SJSA1 (cell line): ENCODE measurements at places on chromosomes 2 and 18.

DNA sequence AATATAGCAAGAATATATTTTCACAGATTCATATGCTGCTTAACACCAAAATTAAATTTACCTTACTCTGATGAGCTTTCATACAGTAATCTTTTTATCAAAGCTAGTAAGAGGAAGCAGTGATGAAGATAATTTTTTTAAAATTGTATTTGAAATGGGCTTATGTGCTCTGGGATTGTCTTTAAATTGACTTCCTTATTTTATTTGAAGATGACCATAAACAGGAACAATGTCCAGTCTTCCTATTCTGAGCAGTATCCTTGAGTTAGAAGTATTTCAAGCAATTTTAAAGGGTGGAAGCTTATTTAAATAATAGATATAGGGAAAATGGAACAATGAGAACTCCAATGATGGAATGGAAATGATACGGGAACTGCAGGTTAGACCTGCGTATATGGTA is 211.6 kb downstream of the MCFD2 start:
- no peaks in the 10 kb centered on the region for H3K27me3 ChIP-seq
- peaks cover 50% of the 10 kb centered on the region for H3K4me1 ChIP-seq
- peaks cover 6% of the 10 kb centered on the region; the same call in 1 of the 2 replicates for H3K36me3 ChIP-seq
- H3K4me3 ChIP-seq = no peak overlapping the region
- DNase-seq = no peak

GRCh38 chr18:37184209-37184868 is 355.4 kb downstream of the KIAA1328 start:
- H3K27ac ChIP-seq = no peak overlapping the region
- no peak for DNase-seq
- H3K4me1 ChIP-seq = no peaks in the 10 kb centered on the region
- H3K4me3 ChIP-seq = no peak overlapping the region

GRCh38 chr2:9573013-9573720 is 17.5 kb upstream of the ADAM17 start:
- H3K27me3 ChIP-seq = no peaks in the 10 kb centered on the region
- no peak overlapping the region for H3K4me3 ChIP-seq
- peaks cover 15% of the 10 kb centered on the region for H3K4me1 ChIP-seq
- H3K27ac ChIP-seq = no peak overlapping the region
- no peak for DNase-seq

- H3K4me3 ChIP-seq = no peak overlapping the region
- no peak overlapping the region for H3K27ac ChIP-seq
- H3K27me3 ChIP-seq = peaks cover 17% of the 10 kb centered on the region; the same call in 1 of the 2 replicates
- H3K36me3 ChIP-seq = no peaks in the 10 kb centered on the region
- H3K4me1 ChIP-seq = no peaks in the 10 kb centered on the region
Observed at GRCh38 chr18:57073501-57074187, 73.2 kb upstream of the BOD1L2 start.

GRCh38 chr2:67838205-67838604 is 224.6 kb downstream of the C1D start:
- no peak for DNase-seq
- H3K27ac ChIP-seq = no peak overlapping the region
- peaks cover 14% of the 10 kb centered on the region for H3K4me1 ChIP-seq
- H3K4me3 ChIP-seq = no peak overlapping the region
- H3K36me3 ChIP-seq = no peaks in the 10 kb centered on the region

DNA sequence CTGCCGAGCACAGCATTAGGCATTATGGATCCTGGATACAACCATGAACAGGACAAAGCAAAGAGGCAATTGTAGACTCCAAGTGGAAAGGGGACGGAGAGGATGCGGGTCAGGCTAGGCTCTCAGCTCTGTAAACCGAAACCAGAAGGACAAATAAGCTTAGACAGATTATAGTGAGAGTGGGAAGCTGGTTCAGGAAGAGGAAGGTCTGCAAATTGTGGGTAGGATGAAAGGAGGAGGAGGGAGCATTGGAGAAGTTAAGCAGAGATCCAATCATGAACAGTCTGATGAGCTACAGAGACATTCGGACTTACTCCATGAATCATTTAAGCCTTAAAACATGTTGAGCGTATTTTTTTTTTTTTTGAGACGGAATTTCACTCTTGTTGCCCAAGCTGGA is 3.0 kb downstream of the MSH6 start:
- H3K27ac ChIP-seq = no peak overlapping the region
- H3K36me3 ChIP-seq = peaks cover 44% of the 10 kb centered on the region
- peaks cover 9% of the 10 kb centered on the region for H3K4me1 ChIP-seq
- DNase-seq = no peak
- no peak overlapping the region for H3K4me3 ChIP-seq

DNA sequence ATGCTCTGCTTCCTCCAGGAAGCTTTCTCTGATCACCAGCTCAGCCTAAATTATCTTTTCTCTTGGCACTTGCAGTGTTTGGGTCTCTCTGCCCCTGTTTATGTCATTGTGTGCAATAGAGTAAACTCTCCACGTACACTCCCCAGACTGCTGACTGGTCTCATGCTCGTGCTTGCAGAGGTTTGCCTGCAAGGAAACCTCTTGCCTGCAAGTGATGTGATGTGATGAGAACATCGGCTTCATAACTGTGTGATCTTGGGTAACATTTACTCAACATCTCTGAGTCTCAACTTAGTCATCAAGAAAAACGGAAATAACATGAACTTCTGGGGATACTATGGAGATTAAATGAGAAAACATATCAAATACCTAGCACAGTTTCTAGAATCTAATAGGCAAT is 92.3 kb downstream of the BIN1 start:
- DNase-seq = peak; percentile 7
- no peak overlapping the region for H3K27ac ChIP-seq
- no peak overlapping the region for H3K4me3 ChIP-seq
- peaks cover 6% of the 10 kb centered on the region; the same call in 1 of the 2 replicates for H3K27me3 ChIP-seq
- no peaks in the 10 kb centered on the region for H3K36me3 ChIP-seq

DNA sequence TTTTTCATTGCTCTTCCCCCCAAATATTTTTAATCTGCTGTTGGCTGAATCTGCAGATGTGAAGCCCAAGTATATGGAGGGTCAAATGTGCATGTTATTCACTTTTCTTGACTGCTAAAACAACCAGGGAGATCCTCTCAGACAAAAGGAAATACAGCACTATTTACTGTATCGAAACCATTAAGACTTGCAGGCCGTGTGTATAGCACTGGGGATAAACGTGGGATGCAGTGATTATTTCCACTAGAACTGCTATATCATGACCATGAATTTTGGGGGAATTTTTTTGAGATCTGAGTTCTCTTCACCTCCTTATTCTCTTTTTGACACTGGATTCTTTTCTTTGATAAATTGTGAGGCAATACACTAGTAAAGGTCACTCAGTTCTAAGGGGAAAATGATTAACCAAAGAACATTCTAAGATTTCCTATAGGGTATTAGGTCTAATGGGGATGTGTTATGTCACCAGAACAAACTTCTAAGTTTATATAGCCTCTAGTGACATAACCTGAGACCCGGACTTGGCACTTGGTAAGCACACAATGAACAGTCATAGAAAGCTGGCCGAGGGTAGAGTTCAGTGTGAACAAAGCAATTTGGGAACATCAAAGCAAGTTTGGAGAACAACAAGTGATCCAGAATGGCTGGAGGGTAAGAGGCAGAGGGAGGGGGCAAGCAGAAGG is 14.9 kb upstream of the UGT1A1 start:
- no peaks in the 10 kb centered on the region for H3K36me3 ChIP-seq
- no peak overlapping the region for H3K4me3 ChIP-seq
- no peaks in the 10 kb centered on the region for H3K4me1 ChIP-seq
- H3K27me3 ChIP-seq = no peaks in the 10 kb centered on the region

- peaks cover 21% of the 10 kb centered on the region for H3K4me1 ChIP-seq
- no peak for DNase-seq
- no peak overlapping the region for H3K27ac ChIP-seq
- H3K36me3 ChIP-seq = no peaks in the 10 kb centered on the region
Observed at GRCh38 chr2:109348671-109349502, 219.9 kb downstream of the SH3RF3 start.

- H3K27me3 ChIP-seq = no peaks in the 10 kb centered on the region
- no peak for DNase-seq
- H3K4me1 ChIP-seq = peaks cover 26% of the 10 kb centered on the region
- peak overlapping the region; percentile 72 for H3K27ac ChIP-seq
Observed at GRCh38 chr2:142873831-142874287, 3.6 kb upstream of the KYNU start.

- no peak overlapping the region for H3K4me3 ChIP-seq
- H3K36me3 ChIP-seq = no peaks in the 10 kb centered on the region
- no peak for DNase-seq
- H3K27ac ChIP-seq = no peak overlapping the region
Observed at GRCh38 chr2:21358976-21359375, 235.2 kb downstream of the TDRD15 start.

DNA sequence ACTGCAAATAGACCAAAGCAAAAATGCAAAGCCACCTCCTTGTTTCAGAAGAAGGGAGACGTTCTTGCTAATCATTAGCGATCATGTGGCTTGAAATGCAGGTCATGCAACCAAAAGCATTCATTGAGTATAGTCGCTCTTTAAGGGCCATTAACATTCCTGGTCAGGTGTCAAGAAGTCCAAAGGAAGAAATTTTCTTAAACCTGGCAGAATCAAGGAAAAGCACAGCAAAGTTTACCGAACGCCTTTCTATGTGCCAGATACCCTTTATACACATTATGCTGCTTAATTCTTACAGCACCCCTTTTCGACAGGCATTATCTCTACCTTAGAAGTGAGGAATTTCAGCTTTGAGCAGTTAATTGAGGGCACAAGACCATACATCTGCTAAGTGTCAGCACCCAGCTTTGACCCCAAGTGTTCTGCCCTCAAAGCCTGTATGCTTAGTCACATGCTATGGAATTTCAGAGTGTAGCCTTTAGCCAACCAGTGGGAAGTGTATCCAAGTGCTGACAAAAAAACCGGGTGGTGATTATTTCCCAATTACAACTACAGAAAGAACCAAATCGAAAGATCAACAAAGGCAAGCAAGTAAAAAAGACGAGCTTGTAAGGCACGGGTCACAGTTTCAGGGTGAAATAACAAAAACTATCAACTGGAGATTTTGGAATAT is 70.8 kb downstream of the EPHA4 start:
- no peaks in the 10 kb centered on the region for H3K36me3 ChIP-seq
- no peaks in the 10 kb centered on the region for H3K4me1 ChIP-seq
- no peak overlapping the region for H3K4me3 ChIP-seq

GRCh38 chr2:106800976-106801655 is 84.9 kb downstream of the ST6GAL2 start:
- no peaks in the 10 kb centered on the region for H3K36me3 ChIP-seq
- H3K27ac ChIP-seq = no peak overlapping the region
- no peak overlapping the region for H3K4me3 ChIP-seq
- no peak for DNase-seq

- peaks cover 74% of the 10 kb centered on the region for H3K36me3 ChIP-seq
- H3K27me3 ChIP-seq = no peaks in the 10 kb centered on the region
- H3K4me3 ChIP-seq = no peak overlapping the region
- no peak for DNase-seq
- H3K27ac ChIP-seq = no peak overlapping the region
Observed at GRCh38 chr18:63339920-63340484, 20.4 kb upstream of the BCL2 start.

DNA sequence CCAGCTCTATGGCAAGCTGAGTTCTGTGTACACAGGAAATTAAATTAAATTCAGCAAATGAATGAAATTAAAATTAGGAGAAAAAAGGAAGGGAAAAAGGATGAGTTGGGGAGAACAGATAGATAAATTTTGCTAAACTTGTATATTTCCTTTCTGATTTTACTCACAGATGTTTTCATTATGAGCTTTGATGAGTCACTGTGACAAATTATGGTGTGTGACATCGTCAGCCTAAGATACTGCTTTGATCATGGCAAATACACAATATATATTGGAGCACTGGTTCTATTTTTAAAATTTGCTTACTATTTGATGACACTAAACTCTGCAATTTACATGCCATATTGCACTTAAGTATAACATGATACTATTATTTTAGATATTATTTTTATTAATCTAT is 464.6 kb upstream of the SPHKAP start:
- H3K27ac ChIP-seq = no peak overlapping the region
- no peaks in the 10 kb centered on the region for H3K36me3 ChIP-seq
- no peak overlapping the region for H3K4me3 ChIP-seq
- DNase-seq = no peak

GRCh38 chr2:224171226-224171625 is 132.1 kb upstream of the SERPINE2 start:
- H3K4me3 ChIP-seq = no peak overlapping the region
- H3K27me3 ChIP-seq = no peaks in the 10 kb centered on the region
- no peak overlapping the region for H3K27ac ChIP-seq
- H3K36me3 ChIP-seq = no peaks in the 10 kb centered on the region
- H3K4me1 ChIP-seq = no peaks in the 10 kb centered on the region

- H3K36me3 ChIP-seq = peaks cover 4% of the 10 kb centered on the region; the same call in 1 of the 2 replicates
- no peak overlapping the region for H3K27ac ChIP-seq
- no peaks in the 10 kb centered on the region for H3K27me3 ChIP-seq
- H3K4me1 ChIP-seq = no peaks in the 10 kb centered on the region
- H3K4me3 ChIP-seq = no peak overlapping the region
Observed at GRCh38 chr18:55465313-55465712, 122.7 kb downstream of the TCF4 start.

- no peaks in the 10 kb centered on the region for H3K27me3 ChIP-seq
- DNase-seq = no peak
- peaks cover 7% of the 10 kb centered on the region for H3K4me1 ChIP-seq
- H3K4me3 ChIP-seq = no peak overlapping the region
- H3K27ac ChIP-seq = no peak overlapping the region
- H3K36me3 ChIP-seq = no peaks in the 10 kb centered on the region
Observed at GRCh38 chr18:68397241-68398035, 317.5 kb downstream of the TMX3 start.

- no peak overlapping the region for H3K4me3 ChIP-seq
- H3K27ac ChIP-seq = no peak overlapping the region
- H3K27me3 ChIP-seq = no peaks in the 10 kb centered on the region
- DNase-seq = no peak
- H3K4me1 ChIP-seq = peaks cover 20% of the 10 kb centered on the region
Observed at GRCh38 chr18:76367168-76368125, 127.6 kb downstream of the ZNF516 start.

DNA sequence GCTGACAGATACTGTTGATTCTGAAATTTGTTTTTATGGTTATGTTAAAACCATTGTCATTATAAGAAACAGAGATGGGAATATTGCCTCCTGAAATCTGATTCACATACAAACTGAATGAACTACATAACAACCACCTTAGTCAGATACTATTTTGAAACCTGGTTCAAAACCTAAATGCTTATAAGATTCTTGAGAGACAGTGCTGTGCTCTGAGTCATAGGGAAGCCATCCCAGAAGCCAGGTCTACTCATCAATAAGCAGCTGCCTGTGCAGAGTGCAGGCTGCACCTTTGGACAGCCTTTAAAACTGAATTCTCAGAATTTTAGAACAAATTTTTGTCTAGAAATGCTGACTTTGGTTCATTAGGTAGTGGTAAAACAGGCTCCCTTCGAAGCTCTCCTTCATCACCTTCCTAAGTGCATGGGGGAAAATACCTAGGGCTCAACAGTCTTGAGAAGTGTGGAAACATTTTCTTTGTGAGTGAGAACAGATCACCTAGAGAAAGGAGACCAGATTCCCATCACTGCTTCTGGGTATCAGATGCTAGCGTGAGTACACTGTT is at the start of gene SERPINB7:
Gene SERPINB7 (plus strand): TSS at position 253 of the 565 bp plus-strand sequence. CDS start 6,955 bp downstream, outside the sequence.
- no peak within 1 kb of the TSS for H3K4me3 ChIP-seq
- peak within 1 kb of the TSS; percentile 79 for H3K27ac ChIP-seq
- H3K27me3 ChIP-seq = no peaks in the 10 kb centered on the region
- peak; percentile 45 for DNase-seq

GRCh38 chr2:99550368-99550767 is 60.6 kb upstream of the REV1 start:
- H3K27ac ChIP-seq = no peak overlapping the region
- H3K27me3 ChIP-seq = no peaks in the 10 kb centered on the region
- no peaks in the 10 kb centered on the region for H3K4me1 ChIP-seq
- no peak for DNase-seq
- H3K4me3 ChIP-seq = no peak overlapping the region
- no peaks in the 10 kb centered on the region for H3K36me3 ChIP-seq
